ENCODE measurements at places on chromosomes 6 and 20.

DNA sequence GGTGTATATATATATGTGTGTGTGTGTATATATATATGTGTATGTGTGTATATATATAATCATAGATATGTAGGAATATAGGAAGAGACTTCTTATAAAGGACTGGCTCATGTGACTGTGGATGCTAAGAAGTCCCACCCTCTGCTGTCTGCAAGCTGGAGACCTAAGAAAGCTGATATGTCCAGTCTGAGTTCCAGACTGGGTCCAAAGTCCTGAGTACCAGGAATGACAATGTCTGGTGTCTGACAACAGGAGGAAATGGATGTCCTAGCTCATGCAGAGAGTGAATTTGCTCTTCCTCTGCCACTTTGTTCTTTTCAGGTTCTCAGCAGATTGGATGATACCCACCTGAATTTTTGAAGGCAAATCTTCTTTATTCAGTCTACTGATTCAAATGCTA lies 7.1 kb downstream of the ALDH5A1 start:
- DNase-seq: no peak

- DNase-seq: no peak
Measured at GRCh38 chr6:99609905-99610489, 3.4 kb downstream of the PRDM13 start.

DNA sequence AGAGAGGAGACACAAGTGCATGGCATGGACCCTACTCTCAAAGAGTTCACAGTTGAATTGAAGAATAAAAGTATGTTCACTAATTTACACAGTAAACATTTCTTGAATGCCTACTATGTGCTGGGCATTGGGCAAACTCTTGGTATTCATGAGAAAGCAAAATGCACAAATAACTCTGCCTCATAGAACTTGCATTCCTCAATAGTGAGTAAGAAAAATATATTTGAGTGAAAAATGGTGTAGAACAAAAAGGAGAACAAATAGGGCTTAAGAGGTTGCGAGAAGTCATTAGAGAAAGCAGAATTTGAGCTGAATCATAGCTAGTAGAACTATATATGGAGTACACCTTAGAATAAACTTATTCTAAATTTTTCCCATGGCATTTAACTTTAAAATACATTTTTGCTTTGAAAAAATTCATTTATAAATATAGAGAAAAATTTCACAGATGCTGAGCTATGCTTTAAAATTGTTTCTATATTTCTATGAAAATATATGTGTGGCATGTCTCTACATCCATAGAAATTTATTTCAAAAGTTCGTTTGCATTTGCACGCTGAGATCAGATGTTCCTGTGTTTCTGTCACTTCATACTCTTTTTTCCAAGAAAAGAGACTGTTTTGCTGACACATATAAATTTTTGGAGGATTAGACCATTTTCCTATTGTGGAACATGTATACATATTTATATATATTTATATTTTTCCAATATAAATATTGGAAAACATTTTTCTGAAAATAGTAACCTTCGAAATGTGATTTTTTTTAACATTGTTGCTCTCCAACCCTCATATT lies 236.1 kb downstream of the KCNQ5 start:
- no peak for DNase-seq

DNA sequence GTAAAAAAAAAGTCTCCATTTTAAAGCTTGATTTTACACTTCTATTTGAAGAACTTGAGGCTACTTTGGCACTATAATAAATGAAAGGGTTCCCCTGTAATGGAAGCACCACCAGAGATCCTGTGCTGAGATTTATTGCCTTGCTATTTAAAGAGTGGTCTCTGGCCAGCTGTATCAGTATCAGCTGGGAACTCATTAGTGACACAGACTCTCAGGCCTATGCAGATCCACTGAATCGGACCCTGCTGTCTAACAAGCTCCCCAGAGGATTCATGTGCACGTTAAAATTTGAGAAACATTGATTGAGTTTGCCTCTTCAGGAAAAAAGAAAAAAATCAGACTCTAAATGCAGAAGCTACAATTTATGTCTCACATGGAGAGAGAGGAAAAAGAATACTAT lies 299.9 kb upstream of the BMP2 start:
- no peak for DNase-seq

DNA sequence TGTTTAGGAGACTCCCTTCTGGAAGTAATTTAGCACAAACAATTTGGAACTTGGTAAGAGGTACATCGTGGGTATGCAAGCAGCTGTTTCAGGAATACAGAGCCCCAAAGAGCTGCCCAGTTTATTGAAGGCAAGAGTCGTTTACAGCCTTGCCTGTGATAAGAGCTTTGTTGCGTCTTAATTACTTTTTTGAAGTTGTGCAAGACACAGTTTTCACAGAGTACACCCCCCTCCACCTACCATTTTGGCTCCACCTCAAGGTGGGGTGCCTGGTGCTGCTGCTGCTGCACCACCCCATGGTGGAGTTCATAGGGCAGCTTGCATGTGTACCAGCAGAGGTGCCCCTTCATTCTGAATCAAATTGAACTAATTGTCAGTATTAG lies 296.1 kb downstream of the ZFAND3 start:
- no peak for DNase-seq

- no peak for DNase-seq
Measured at GRCh38 chr6:11604836-11605506, 67.4 kb downstream of the TMEM170B start.

DNA sequence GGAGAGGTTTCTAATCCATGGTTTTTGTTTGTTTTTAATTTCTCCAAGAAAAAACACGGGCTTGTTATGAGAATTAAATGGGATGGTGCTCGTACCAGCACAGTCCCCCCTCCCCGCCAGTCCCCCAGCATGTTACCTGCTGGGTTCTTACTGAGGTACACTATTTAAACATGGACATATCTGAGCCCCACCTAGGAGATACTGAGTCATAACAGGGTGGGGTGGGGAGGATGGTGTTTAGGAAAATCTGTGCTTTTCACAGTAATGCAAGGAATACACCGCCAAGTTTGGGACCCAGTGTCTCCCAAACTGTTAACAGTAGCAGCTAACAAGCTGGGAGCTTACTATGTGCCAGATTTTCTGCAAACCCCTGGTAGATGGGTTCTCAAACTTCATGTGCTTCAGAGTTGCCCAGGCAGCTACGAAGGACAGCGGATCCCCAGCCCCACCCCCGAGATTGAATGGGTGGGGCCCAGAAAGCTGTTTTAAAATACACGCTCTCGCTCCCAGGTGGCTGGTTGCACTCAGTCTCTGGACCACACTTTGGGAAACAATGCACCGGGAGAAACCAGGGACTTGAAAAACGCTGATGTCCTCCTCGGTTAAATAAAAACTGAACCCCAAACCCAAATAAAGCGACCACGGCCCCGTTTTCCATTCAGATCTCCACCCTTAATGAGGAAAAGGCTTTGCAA lies 995 bp downstream of the ZFP64 start:
- peak; percentile 12 for DNase-seq

DNA sequence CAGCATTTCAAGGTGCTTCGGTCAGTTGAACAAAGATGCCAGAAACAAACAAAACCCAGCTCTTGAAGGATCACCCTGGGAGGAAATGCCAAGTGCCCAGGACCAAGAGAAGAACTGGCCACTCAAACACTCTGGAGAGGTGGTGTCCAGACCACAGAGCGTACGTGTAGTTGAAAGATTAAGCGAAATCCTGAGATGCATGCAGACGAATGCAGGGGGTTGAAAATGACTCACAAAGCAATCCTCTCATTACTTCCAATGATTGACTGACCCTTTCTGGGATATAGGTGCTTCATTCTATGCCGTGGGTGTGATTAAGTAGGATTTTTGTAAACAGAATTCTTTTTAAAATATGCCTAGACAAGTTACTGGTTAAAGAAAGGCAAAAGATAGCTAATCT lies 71.5 kb upstream of the ATXN1 start:
- DNase-seq: no peak
